SK-N-SH (cell line): ENCODE measurements at places on chromosomes 13 and 19.

- DNase-seq = no peak
These were observed 41.8 kb downstream of the EFNB2 start for GRCh38 chr13:106493533-106494220.

DNA sequence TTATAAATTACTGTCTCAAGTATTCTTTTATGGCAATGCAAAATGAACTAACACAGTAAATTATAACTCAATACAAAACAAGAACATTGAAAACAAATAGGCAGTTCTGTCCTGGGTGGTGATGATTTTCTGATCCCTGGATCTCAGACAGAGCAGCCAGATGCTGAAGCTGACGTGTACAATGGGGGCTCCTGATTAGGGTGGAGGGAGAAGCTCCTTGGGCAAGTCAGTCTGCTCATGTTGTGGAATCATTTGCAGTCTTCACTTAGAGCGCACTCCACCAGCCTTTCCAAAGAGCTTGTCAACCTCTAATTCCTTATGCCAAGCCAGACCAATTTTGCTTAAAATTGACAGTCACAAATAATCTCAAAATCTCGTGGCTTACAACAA lies 21.6 kb downstream of the FXYD5 start:
- DNase-seq = no peak

GRCh38 chr19:19575411-19575810 lies 37.3 kb downstream of the CILP2 start:
- DNase-seq = no peak

DNA sequence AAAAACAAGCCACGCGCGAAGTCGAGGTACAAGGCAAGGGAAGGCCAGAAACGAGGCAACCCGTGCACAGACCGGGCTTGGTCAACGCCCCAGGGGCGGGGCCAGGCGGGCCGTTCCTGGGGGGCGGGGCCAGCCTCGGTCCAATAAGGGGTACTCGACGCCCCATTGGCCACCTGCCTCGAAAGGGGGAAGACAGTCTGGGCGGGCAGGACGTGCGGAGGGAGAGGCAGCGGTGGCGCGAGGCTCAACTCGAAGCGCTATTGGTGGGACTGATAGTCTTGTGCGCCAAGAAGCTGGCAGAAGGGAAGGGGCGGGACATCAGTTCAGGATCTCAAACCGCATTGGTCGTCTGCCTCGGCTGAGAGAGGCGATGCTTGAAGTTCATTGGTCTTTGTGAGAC lies at the start of gene LYPD4:
Gene LYPD4, minus strand, starts transcription at position 83 of the 400 bp plus-strand sequence. CDS start 5,398 bp downstream, outside the sequence.
- peak; percentile 53 for DNase-seq

DNA sequence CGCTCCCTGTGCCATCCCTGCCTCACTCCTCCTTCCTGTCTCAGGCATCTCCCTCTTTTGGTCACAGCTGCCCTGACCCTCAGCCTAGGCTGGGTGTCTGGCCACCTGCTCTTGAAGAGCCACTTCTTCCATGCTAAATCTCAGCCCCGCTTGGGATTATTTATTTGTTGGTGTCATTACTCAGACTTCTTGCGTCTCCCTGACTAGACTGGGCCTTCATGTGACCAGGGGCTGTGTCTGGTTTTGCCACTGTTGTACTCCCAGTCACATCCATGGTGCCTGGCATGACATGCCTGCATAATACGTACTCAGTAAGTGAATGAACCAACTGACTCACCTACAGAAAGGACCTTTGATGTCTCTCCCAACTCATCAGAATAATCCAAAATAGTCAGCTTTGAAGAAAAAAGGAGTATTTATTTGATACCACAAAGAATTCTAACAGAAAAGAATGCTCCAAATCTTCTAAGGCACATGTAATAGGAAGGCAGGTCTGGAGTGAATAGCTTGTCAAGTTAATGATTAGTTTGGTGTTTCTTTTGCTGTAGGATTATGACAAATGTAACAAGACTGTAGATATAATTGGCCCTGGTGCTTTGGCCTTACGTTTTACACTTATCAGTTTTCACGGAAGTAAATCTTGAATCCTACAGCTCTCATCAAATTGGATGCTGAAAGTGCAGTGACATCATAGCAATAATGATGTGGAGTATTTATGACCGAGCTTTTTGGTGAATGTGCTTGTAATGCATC lies 84.0 kb downstream of the ALOX5AP start:
- DNase-seq = no peak

DNA sequence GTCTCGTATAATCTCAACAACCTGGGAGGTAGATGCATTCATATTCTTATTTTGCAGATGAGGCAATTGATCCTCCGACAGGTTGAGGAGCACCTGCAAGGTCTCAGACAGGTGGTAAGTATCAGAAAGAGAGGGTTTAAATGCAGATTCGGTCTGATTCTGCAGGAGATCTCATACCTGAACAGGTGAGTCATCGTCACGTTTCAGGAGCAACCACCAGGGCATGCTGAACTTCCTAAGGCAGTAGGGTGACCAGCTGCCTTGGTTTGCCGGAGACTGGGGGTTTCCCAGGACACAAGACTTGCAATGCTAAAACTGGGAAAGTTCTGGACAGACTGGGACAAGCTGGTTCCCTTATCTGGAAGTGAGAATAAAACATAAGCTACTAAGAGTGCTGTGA lies 68.8 kb upstream of the TSHZ3 start:
- no peak for DNase-seq

DNA sequence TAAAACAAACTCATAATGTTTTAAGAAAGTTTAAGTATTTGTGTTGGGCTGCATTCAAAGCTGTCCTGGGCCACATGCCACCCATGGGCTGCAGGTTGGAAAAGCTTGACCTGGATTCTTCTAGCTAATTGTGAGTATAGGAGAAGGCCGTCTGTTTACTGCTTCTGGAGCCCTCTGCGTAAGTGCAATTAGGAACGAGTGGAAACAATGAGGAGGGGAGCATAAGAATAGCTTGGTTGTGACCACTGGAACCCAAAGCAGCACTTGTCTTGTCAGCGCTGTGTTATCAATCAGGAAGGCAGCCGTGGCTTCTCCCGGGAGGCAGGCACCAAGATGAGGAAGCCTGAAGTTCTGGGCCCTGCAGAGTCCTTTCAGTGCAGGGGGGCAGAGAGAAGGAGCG lies 110.4 kb upstream of the MBNL2 start:
- DNase-seq = no peak

DNA sequence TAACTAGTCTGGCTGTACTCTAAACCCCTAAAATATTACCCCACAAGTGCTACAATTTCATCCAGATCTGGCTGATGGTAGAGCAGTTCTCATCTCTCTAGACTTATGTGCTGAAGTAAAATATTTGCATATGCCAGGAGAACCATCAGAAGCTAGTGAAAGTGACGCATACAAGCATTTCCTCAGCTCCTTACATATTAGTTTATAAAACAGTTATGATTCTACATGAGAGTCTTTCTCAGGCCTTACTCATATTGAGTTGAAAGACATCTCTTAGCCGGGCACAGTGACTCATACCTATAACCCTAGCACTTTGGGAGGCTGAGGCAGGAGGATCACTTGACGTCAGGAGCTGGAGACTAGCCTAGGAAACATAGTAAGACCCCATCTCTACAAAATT lies 15.9 kb upstream of the ZNF30 start:
- DNase-seq = no peak

DNA sequence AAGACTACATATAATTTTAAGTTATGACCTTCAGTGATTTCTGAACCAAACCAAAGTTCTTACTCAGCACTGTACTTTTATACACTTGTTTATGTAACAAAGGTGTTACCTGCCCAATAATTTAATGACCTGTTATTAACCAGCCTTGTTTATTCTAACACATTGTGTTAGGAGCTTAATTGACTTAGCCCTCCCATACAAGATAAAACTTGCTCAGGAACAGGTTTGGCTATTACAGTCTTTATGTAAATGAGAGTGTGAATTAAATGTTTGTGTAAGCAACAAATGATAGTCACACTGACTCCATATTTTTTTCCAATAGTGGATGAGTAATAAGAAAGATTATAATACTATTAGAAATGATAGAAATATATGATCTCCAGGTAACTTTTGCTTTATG lies 51.8 kb upstream of the MYCBP2 start:
- DNase-seq = no peak
